ENCODE measurements at places on chromosomes 7 and 10.

- no peak for DNase-seq
Measured at GRCh38 chr10:43236176-43236850, 30.6 kb downstream of the RASGEF1A start.

DNA sequence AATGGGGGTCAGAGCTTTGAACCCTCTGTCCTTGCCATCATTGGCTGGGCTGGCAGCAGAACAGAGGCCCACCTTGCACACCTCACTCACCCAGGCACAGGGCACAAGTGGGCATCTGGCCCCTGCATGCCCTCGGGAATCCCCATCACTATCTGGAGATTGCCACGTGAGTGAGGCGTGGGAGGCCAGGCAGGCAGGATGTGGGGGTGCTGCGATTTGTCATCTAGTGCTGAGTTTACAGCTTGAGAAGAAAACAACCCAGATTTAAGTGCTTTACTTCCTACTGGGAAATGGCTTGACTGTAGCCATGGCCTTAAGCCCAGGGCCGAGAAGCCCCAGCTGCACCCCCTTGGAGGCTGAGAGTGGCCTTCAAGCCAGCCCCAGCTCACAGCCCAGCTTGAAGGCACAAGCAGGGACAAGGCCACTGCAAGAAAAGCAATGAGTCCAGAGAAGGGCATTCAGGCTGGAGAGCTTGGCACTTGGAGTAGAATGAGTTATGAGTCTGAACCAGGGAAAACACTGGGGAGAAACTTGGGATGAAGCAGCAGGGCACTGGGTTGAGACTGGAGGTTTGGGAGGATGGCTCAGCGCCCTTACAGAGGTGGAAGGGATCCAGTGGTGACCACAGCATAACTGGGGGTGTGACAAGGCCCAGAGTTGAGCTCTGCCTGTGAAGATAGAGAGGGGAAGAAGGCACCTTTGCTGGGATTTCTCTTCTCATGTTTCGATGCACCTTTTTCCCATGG, 123.0 kb downstream of the CXCL12 start:
- DNase-seq, result no peak

- DNase-seq, result no peak
Measured at GRCh38 chr7:167090-167855, 25.1 kb upstream of the FAM20C start.

GRCh38 chr10:102752934-102753664, 9.4 kb downstream of the WBP1L start:
- no peak for DNase-seq

DNA sequence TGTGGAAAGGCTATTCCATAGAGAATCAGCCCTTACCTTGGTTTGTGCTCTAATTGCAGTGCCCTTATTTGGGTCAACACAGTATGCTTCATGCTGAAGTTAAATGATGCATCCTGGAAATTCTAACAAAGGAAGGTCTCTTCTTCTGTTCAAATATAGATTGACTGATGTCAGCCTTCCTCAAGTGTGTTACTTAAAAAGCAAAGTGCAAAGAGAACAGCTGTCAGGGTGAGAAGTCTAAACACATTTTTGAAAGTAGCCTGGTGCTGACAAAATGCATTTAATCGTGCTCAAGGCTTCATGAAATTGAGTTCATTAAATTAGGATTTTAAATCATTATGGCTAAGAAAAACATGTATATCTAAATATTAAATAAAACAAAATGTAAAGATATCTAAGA, 19.5 kb downstream of the AGR2 start:
- DNase-seq, result no peak

DNA sequence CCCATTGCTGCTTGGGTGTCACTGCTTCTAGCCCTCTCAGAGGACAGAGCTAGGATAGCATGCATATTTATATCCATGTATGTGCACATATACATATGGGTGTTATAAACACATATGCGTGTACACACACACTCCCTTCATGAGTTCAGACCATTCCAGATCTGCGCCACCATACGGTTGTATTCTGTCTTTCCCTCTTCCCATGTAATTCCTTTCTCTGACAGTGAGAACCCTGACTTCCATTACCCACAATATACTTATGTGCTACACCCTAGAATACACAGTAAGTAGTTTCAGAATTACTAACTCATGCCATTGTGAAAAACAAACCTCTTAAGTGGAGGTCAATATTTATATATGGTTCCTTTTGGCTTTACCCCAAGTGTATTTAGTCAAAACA, 116.6 kb upstream of the SAMD8 start:
- DNase-seq, result no peak

GRCh38 chr7:40299097-40299496, 164.3 kb downstream of the SUGCT start:
- DNase-seq, result no peak

- no peak for DNase-seq
Measured at GRCh38 chr10:69246036-69246435, 25.9 kb downstream of the HKDC1 start.

GRCh38 chr7:26367219-26367711, 75.6 kb downstream of the SNX10 start:
- DNase-seq, result no peak

DNA sequence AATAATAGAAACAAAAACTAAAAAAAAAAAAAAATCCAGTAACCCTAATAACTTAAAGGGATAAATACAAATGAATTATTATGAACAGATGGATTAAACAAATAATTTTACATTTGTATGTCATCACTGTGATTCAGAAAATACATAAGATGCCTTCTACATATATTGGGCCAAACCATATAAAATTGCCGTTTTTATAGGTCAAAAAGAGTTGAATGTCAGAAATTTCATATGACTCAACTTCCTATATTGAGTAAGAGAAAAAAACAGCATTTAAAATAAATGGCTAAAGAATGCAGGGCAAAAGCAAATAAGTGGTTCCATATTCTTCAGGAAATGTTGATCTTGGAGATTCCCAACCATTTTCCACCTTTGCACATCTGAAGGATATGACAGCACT, 9.4 kb downstream of the SLC35B4 start:
- DNase-seq, result no peak

GRCh38 chr10:115653473-115653872, 560.3 kb downstream of the ATRNL1 start:
- DNase-seq, result no peak

GRCh38 chr10:17081431-17081830, 48.2 kb downstream of the CUBN start:
- no peak for DNase-seq

DNA sequence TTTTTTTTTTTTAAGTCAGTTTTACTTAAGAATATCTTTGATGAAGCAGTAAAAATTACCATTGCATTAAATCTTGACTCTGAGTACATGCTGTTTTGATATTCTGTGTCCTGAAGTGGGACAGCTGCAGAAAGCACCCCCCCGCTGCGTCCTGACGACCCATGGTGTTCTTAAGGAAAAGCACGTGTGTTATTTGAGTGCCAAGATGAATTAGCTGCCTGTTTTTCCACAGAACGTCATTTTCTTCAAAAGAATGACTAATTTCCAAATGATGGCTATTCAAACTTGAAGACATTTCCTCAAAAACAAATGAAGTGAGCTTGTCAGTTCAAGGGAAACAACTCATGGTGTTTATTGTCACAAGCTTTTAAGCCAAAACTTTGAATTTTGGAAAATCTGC, 45.9 kb downstream of the CREM start:
- DNase-seq, result no peak

DNA sequence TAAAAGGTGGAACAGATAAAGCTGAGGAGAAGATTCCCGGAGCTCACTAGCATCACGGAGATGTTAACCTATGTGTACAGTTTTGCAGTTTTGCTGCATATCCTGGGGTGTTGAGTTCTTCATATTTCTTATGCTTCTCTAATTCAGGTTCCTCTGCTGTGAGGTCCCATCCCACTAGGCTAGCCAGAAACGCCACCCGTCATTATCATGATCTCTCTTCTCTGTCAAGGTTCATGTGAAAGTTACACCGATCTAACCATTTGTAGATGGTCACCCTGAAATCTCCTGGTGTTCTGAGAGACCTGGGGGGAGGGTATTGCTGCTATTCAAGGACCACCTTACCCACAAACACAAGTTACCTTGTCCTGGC, 136.3 kb downstream of the CCDC71L start:
- DNase-seq, result no peak

DNA sequence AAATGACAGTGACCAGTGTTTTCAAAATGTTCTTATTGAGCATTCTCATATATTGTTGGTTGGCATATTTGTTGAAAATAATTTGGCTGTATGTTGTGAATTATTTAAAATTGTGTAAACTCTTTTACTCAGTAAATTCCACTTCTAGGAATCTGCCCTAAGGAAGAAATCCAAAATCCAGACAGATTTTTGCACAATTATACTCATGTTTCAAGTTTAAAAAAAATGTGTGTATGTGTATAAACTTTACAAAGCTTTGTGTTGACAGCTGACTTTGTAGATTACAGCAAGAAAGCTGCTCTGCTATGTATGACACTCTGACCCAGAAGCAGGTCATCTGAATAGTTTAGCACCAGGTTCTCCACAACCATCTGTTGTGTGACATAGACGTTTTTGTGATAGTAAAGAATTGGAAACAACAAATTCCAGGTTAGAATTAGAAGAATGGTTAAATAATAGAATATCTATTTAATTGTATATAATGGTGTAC, 21.6 kb downstream of the KIFBP start:
- no peak for DNase-seq

GRCh38 chr7:8444468-8444769, 11.0 kb downstream of the NXPH1 start:
- no peak for DNase-seq

DNA sequence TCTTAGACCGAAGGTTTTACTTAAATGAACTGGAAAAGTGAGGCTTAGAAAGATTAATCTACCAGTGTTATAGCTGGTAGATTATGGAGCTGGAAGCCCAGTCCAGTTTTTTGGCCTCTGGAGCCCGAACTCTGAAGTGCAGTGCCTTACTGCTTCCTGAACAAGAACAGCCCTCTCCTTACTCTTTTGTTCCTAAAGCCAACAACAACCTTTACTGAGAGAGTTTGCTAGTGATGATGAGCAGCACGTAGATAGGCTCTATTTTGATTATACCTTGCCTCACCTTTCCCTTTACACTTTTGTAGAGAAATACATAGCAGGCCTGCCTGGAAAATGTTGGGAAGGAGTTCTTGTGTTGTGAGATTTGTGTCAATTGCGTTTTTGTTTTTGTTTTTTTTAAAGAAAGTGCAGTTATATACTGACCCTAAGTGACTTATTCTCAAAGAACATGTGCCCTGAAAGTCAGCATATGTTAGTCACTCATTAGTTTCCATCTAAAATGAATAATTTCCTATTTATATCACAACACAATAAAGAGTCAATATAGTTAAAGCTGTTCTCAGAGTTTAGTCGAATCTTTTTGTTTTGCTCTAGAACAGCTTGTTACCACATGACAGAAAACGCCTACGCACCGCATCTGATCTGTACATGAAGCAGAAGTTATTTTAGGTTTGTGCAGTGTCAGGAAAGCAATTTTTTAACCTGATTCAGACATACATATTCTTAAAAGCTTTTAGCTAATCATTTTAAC, 33.0 kb downstream of the PLEKHA1 start:
- DNase-seq, result no peak

DNA sequence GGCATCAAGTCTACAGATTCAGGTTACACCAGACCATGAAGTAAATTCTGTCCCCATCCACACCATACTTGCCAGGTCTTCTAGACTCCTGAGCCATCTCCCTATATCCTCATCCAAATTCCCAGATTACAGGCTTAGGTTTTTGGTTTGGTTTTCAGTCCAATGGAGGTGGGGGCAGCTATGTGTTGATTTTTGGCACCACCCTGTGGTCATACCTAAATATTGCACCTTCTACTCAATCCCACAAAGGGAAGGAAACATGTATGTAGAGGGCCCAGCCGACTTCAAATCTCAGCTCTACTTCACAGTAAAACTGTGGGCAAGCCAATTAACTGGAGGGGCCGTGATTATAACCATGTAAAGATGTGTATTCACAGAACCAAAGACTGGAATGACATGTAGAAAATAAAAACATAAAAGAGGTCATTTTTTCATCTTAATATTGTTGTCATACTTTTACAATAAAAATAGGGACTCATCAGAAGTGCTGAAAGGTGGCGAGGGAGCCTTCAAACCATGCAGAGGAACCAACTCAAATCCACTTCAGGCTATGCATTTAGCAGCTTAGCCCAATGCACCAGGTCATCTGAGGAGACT, 19.8 kb downstream of the ERCC6 start:
- no peak for DNase-seq

- DNase-seq, result no peak
Measured at GRCh38 chr10:18545621-18546305, 105.6 kb downstream of the NSUN6 start.

DNA sequence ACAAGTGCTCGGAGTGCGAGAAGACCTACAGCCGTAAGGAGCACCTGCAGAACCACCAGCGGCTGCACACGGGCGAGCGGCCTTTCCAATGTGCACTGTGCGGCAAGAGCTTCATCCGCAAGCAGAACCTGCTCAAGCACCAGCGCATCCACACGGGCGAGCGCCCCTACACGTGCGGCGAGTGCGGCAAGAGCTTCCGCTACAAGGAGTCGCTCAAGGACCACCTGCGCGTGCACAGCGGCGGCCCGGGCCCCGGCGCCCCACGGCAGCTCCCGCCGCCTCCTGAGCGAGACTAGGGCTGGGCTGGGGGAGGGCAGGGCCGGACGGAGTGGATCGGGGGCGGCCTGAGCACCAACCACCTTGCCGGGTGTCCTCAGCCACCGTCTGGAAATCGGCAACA, 15.1 kb upstream of the ZNF212 start:
- DNase-seq, result no peak

DNA sequence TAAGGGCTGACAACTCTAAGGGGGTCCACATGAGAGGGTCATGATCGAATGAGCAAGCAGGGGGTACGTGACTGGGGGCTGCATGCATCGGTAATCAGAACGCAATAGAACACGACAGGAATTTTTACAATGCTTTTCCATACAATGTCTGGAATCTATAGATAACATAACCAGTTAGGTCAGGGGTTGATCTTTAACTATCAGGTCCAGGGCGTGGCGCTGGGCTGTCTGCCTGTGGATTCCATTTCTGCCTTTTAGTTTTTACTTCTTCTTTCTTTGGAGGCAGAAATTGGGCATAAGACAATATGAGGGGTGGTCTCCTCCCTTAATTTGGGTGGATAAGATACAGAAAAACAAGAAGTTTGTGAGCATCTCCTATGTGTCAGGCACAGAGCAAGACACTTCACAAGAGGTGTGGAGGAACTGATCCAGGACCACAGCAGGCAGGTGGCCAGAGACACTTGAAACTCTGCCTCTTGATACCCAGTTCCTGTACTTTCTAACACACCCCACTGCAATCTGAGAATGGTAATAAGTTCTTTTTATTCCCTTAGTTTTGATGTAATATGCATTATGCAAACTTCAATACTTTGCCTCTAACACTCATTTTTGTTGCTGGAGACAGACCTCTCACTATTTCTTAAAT, 18.0 kb upstream of the MRLN start:
- DNase-seq, result no peak

- DNase-seq, result no peak
Measured at GRCh38 chr10:129725482-129725881, 238.6 kb downstream of the EBF3 start.

- no peak for DNase-seq
Measured at GRCh38 chr7:68544851-68545250, 1053.4 kb upstream of the AUTS2 start.

DNA sequence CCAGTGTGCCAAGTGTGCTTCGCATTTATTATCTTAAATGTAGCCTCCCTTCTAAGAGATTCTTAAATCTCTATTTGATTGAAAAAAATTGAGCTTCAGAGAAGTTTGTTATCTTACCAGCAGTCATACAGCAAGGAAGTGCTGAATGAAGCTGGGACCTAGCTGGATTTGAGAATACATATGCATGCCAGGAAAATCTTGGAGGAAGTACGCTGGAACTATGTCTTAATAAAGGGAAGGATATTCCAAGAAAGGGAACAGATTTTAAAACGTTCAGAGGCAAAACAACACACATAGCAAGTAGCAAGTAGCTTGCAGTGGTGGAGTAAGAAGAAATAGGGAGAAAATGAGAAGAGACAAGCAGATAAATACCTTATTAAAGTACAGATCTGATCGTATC, 1.5 kb downstream of the CFAP70 start:
- DNase-seq, result no peak
